Thoracic aorta (tissue), 2 donors: ENCODE measurements at places on chromosomes 6 and 20. TPM values are rescaled to one million over a fixed set of nuclear protein-coding genes. Genes with fewer than 3 reads are reported as not detected.

ADGRF1 gene
- not detected for total RNA-seq

PROKR2 gene
- total RNA-seq, result not detected

SNTA1 gene
- total RNA-seq, result 108 TPM

DNA sequence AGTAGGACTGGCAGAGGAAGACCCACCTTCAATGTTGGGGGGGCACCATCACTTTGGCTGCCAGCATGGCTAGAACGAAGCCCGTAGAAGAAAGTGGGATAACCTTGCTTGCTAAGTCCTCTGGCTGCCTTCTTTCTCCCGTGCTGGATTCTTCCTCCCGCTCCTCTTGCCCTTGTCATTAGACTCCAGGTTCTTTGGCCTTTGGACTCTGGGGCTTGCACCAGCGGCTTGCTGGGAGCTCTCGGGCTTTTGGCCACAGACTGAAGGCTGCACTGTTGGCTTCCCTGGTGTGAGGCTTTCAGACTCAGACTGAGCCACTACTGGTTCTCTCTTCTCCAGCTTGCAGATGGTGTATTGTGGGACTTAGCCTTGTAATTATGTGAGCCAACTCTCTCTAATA, 28.2 kb downstream of the GSTA2 start:
- H3K4me3 ChIP-seq, result no peak overlapping the region
- no peak overlapping the region for H3K27ac ChIP-seq
- no peak for DNase-seq

GRCh38 chr6:90131614-90132423, 164.8 kb downstream of the BACH2 start:
- H3K4me1 ChIP-seq, result peaks cover 20% of the 10 kb centered on the region
- peak overlapping the region; percentile 59 for H3K27ac ChIP-seq
- H3K36me3 ChIP-seq, result no peaks in the 10 kb centered on the region
- DNase-seq, result no peak

DNA sequence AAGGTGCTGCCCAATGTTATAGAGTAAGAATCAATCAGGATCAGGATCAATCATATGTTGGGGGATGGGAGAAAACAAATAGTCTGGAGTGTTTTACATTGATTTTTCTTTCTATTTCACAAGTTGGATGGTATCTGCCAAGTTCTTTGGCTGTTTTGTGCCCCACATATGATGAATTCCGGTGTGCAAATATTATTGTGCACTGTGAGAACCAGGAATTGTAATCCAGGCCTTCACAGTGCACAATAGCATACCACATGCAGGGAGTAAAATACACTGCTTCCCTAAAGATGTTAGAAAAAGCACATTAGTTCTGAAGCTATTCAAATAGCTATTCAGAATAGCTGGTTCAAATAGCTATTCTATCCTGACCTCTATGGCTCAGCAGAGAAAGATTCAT, 133.7 kb downstream of the LCA5 start:
- no peak overlapping the region for H3K27ac ChIP-seq
- H3K4me3 ChIP-seq, result no peak overlapping the region
- H3K4me1 ChIP-seq, result no peaks in the 10 kb centered on the region
- no peak for DNase-seq
- H3K36me3 ChIP-seq, result no peaks in the 10 kb centered on the region

DNA sequence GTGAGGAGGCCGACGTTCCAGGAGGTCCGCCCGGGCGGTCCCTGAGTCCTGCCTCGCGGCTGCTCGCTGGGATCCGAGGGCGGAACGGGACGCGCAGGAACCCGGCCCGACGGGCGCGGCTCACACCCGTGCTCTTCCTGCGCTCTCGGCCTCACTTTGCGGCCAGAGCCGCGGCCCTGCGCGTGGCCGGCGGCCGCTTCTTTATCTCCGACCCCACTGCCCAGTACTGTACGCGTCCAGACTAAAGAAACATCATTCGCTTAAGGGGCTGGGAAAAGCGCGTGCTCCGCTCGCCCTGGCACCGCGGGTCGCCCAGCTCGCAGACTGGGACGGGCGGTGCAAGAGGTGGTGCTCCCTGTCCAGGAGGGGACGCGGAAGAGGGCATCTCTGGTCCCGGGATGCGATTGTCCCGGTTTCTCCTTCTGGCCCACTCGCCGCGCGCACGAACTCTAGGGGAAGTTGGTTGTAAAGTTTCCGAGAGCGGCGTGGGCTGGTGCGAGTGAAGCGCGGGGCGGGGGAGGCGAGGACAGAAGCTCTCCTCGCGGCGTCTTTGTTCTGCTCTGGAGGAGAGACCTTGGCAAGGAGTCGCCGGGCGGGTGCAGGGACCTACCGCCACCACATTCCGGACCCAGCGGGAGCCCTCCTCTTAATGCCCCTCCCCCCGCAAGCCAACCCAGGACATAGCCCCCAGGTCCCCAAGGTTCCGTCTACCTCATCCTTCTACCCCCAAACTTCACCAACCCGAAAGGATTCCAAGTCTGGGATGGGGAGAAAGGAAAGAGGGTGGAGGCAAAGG, 71.0 kb downstream of the SOX4 start:
- no peaks in the 10 kb centered on the region for H3K36me3 ChIP-seq
- H3K4me1 ChIP-seq, result peaks cover 2% of the 10 kb centered on the region
- no peak overlapping the region for H3K27ac ChIP-seq
- DNase-seq, result no peak
- no peaks in the 10 kb centered on the region for H3K27me3 ChIP-seq
- peak overlapping the region; percentile 87 for H3K4me3 ChIP-seq

DNA sequence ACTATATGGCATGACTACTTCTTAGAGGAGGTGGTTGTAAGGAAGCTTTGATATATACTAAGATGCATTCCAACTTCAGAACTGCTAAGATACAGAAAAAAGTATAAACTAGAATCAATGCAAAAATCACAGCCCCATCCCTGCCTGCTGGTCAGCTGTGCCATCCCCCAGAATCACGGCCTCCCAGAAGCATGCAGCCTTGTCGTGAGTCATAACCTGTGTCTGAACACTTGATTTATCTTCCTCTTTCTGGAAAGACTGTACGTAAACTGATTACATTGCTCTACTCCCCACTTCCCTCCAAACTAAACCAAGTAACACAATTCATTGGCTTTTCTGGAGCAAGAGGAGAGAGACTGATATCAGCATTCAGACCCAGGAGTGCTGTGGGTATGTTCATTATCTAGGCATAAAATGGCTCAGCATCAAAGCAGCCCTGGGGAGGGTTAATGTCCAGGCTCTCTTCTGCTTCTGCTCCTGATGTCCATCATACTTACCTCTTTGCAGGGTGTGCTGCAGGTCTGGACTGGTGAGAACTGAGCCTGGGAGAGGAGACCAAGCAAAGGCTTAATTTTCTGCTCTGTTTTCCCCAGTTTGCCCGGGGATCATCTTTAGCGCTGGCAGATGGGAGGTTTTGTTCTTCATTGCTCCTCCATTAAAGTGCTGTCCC, 18.4 kb downstream of the SCP2D1 start:
- H3K27ac ChIP-seq, result no peak overlapping the region
- no peaks in the 10 kb centered on the region for H3K27me3 ChIP-seq
- no peaks in the 10 kb centered on the region for H3K36me3 ChIP-seq
- DNase-seq, result no peak
- peaks cover 5% of the 10 kb centered on the region for H3K4me1 ChIP-seq
- H3K4me3 ChIP-seq, result no peak overlapping the region

DNA sequence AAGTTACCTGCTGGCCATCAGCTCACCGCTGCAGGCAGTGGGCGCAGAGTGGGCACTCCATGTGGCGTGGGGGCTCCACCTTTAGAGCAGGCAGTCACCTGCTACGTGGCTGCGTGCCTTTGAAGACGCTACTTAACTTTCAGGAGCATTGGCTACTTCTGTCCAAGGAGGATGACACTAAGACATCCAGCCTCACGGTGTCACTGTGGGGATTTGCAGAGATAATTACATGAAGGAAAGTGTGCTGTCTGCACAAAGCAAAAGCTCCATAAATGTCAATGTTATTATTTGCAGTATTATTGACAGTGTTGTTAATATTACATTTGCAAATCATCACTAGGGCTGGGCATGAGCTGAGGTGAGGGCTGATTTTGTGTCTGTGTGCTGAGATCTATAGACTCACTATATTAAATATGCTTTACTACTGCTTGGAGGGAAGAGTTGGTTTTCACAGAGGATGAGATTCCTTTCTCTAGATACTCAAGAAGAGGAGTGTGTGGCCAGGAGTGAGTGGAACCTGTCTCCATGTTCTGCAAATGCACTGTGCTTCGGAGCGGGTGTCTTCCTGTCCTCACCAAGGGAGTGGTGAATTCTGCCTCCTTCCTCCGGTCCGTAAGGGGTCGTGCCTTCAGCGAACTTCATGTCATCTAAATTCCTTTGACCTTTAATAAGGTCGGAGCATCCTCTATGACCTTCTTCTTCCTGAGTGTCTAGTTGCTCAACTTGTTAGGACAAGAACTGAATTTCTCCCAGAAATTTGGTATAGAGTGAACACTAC, 165.8 kb upstream of the SYNDIG1 start:
- H3K4me1 ChIP-seq, result no peaks in the 10 kb centered on the region
- DNase-seq, result no peak
- no peaks in the 10 kb centered on the region for H3K36me3 ChIP-seq
- H3K4me3 ChIP-seq, result no peak overlapping the region

GRCh38 chr6:147833607-147834006, 325.1 kb downstream of the SAMD5 start:
- no peak for DNase-seq
- no peaks in the 10 kb centered on the region for H3K36me3 ChIP-seq
- H3K27ac ChIP-seq, result no peak overlapping the region
- no peaks in the 10 kb centered on the region for H3K4me1 ChIP-seq

GRCh38 chr6:32181915-32182529, 2.0 kb downstream of the AGER start:
- H3K27me3 ChIP-seq, result no peaks in the 10 kb centered on the region
- H3K36me3 ChIP-seq, result peaks cover 7% of the 10 kb centered on the region
- DNase-seq, result no peak
- peaks cover 28% of the 10 kb centered on the region for H3K4me1 ChIP-seq
- H3K4me3 ChIP-seq, result no peak overlapping the region

DNA sequence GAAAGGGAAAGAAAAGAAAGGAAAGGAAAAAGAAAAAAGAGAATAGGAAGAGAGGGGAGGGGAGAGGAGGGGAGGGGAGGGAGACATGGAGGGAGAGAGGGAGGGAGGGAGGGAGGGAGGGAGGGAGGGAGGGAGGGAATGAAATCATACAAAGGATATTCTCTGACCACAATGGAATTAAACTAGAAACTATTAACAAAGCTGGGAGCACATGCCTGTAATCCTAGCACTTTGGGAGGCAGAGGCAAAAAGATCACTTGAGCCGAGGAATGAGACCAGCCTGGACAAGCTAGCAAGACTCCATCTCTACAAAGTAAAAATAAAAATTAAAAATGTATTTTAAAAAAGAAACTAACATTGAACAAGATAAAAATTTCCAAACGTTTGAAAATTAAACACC, 62.8 kb downstream of the ILRUN start:
- H3K4me1 ChIP-seq, result peaks cover 20% of the 10 kb centered on the region
- no peaks in the 10 kb centered on the region for H3K36me3 ChIP-seq
- H3K4me3 ChIP-seq, result no peak overlapping the region
- H3K27me3 ChIP-seq, result no peaks in the 10 kb centered on the region

DNA sequence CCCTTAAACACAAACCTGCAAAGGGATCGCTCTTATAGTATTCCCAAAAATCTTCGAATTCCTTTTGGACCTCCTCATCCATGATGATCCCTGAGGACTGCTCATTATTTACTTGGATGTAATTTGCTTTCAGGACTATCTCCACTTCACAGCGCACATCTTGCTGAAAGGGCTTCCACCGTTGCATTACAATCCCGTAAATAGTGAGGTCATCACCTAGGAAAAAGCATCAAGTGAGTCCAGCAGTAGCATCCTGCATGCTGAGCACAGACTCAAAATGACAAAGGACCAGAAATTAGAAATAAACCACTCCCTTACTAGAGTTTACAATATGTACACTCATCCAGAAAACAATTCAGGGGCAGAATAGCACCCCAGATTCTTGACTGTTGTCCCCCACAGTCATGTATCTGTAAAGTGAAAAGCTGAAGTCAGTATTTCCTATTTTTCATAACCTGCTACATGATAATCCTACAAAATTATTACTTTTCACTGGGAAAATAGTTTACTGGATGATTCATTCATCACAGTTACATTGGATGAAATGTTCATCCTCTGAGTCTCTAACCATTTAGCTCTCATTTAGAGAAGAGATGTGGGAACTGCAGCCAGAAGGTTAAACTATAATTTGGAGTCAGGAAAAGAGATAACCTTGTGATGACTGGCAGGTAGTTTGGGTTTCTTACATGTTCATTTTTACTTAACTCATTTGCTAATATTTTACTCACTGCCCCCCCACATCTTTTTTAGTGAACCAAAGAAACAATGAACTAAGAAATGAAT, 17.2 kb downstream of the MCM9 start:
- no peak for DNase-seq
- no peaks in the 10 kb centered on the region for H3K4me1 ChIP-seq
- no peak overlapping the region for H3K27ac ChIP-seq
- H3K4me3 ChIP-seq, result no peak overlapping the region
- H3K36me3 ChIP-seq, result peaks cover 32% of the 10 kb centered on the region

DNA sequence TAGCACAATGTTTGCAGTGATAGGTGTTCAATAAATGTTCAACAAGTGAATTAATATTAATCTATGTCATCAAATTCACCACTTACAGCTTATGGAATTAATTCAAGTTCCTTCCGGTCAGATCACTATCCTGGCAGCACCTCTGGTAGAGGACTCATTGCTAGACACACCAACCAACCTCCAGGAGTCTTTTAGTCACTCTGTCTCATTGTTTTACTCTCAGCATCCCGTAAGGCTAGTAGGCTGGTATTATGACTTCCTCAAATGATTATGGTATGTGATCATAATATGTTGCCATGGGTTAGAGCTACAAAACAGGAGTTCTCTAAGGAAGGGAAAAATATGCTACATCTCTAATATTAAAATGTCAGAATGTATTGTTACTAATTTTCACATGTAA, 21.7 kb upstream of the MMS22L start:
- H3K27me3 ChIP-seq, result no peaks in the 10 kb centered on the region
- no peaks in the 10 kb centered on the region for H3K36me3 ChIP-seq
- no peak overlapping the region for H3K27ac ChIP-seq
- H3K4me1 ChIP-seq, result no peaks in the 10 kb centered on the region
- DNase-seq, result no peak

DNA sequence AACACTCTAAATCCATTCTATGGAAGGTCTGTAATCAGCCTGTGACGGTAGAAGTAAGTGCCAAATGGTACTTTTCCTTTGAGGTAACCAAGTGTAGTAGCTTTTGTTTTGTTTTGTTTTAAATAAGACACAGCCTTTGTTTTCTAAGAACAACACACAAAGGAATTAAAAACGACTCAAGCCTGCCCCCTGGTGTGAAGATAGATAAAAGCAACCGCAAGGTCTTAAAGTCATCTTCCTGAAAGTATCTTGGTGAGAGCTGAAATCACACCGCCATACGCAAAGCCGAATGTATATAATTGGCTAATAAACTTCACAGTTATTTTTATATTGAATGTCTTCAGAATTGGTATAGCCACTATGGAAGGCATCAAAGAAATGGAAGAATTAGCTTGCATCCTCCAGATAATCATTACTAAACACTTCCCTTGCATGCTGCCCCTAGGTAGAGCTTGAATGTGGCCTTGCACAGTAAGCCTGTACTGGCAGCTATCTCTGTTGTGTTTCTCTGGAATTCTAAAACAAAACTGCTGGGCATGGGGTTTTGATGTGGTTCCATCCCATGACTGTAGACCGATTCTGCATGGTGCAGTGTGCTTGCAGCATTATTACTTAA, 95.6 kb downstream of the LAMP5 start:
- H3K36me3 ChIP-seq, result no peaks in the 10 kb centered on the region
- no peaks in the 10 kb centered on the region for H3K27me3 ChIP-seq
- H3K4me3 ChIP-seq, result no peak overlapping the region
- H3K27ac ChIP-seq, result no peak overlapping the region
